ENCODE measurements at places on chromosomes 1 and 21. TPM values are rescaled to one million over a fixed set of nuclear protein-coding genes. Genes with fewer than 3 reads are reported as not detected.

The SPRR2G gene
- polyA plus RNA-seq: not detected

The TMPRSS2 gene
- polyA plus RNA-seq: not detected

The KDM5B gene
- polyA plus RNA-seq: 50.6 TPM

The POU3F1 gene
- 1.2 TPM for polyA plus RNA-seq

The UTP11 gene
- polyA plus RNA-seq: 97.3 TPM

The CELA2B gene
- polyA plus RNA-seq: 3.2 TPM

The RSPH1 gene
- 0.34 TPM for polyA plus RNA-seq

The TSACC gene
- polyA plus RNA-seq: 0.78 TPM

The DENND2D gene
- polyA plus RNA-seq: 3.7 TPM

The PTPRC gene
- 4.8 TPM for polyA plus RNA-seq

The MAB21L3 gene
- polyA plus RNA-seq: not detected

The CDK18 gene
- polyA plus RNA-seq: 11.7 TPM

The PEX11B gene
- 27.3 TPM for polyA plus RNA-seq

The TMEM125 gene
- not detected for polyA plus RNA-seq

The RIMS3 gene
- polyA plus RNA-seq: 0.41 TPM

The FCRL3 gene
- polyA plus RNA-seq: 0.58 TPM

GRCh38 chr1:245790441-245790840, 635.7 kb downstream of the KIF26B start:
- DNase-seq: no peak

- no peak for DNase-seq
These were observed 59.6 kb upstream of the OLIG2 start for GRCh38 chr21:32966120-32966519.

DNA sequence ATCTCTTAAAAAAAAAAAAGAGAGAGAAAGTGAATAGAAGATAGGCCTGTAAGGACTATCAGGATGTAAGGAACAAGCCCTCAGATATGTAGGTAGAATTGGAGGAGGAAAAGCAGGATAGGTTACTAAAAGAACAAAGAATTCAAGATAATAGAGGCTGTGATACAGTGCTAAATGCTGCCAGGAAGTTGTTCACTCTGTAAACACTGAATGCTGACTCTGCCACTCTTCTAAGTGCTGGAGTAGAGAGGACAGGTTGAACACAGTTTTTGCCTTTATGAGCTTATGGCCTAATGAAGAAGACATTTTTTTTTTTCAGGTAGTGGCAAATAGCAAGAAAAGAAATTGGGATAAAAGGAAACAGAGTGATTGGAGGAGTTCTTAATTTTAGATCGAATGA, 90.6 kb upstream of the ZNF678 start:
- no peak for DNase-seq

DNA sequence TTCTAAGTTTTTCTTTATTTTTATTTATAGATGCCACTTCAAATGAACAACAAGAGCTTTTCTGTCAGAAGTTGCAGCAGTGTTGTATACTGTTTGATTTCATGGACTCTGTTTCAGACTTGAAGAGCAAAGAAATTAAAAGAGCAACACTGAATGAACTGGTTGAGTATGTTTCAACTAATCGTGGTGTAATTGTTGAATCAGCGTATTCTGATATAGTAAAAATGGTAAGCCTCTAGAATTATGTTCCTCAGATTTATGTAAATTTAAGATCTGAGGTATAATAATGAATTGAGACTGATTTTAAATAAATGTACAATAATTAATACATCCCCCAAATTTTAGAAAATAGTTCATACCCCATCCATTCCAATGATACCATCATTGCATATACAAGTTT, 43.9 kb downstream of the PPP2R5A start:
- no peak for DNase-seq

DNA sequence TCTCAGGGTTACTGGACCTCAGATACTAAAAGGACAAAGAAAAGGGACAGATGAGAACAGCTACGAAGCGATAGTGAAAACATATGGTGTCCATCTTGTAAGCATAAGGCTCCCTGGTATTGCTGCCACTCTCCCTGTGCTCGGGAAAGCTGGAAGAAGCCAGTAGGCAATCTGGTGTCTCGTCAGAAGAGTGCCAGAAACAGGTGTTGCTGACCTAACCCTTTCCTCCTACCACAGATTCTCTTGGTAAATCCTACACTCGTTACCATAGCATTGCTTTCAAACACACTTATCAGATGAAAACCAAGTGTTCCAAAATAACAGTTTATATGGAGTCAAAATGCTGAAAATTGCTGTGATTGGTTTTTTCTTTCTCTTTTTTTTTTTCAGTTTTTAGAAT, 146.3 kb downstream of the NRIP1 start:
- DNase-seq: peak; percentile 36

GRCh38 chr1:201376464-201377374, 761 bp downstream of the TNNT2 start:
- no peak for DNase-seq

DNA sequence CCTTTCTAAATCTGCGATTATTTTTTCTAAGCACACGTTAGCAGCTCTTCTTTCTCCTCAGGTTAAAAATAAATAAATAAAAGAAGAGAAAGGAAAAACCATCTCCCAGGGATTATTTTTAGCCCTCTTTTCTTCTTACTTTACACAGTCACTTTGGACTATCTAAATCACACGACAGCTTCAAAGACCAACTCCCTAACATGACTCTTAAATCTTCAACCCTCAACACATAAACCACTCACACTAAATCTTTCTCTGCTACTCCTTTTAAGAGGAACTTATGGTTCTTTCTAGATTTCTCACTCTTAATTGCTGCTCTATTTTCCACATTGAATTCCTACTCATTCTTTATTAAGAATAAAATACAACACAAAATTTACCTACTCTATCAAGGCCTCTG, 1095.0 kb upstream of the B3GALT2 start:
- no peak for DNase-seq

GRCh38 chr1:162710345-162710744, 78.1 kb downstream of the DDR2 start:
- DNase-seq: no peak

GRCh38 chr1:193486671-193487229, 300.3 kb upstream of the B3GALT2 start:
- no peak for DNase-seq

DNA sequence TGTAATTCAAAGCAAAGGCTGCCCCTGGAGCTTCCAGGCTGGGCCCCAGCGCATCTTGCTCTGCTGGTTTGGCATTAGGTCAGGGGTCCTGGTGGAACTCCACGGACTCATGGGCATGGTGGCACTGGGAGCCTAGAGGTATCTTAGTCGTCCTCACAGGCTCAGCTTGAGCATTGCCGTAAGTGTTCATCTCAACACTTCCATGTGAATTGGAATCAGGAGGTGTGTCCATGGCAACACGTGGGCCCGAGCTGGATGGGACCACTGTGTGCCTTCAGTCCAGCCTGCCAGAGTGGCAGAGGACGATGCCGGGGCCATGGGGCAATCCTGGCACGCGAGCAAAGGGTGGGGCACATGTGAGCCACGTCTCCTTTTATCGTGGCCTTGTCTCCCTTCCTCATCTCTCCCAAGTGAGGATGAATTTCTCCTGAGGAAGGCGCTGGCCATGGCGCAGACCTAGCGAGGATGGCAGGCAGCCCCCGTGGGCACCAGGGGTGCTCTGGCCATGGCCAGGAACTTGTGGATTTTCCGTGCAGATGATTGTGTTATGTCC, 47.0 kb downstream of the AGPAT3 start:
- DNase-seq: no peak

DNA sequence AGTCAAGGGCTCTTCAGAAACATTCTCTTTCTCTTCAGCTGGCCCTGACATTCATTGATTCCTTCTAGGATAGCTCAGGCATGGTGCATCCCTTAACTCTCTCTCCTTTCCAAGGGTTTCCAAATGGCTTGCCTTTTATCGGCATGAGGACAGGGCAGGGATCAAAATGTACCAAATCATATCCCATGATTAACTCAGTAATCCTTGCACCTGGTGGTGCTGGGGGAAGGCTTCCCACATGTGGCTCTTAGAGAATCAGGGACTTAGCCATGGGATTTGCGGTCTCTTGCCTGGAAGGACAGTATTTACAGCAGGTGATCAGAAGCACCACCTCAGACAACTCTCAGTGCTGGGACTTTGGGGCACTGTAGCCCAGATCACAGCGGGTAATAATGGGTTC, 46.2 kb upstream of the EDEM3 start:
- DNase-seq: no peak

- no peak for DNase-seq
These were observed 121.9 kb upstream of the JUN start for GRCh38 chr1:58905628-58906221.

GRCh38 chr1:54399765-54400164, 6.4 kb downstream of the SSBP3 start:
- no peak for DNase-seq

- no peak for DNase-seq
These were observed 558.2 kb upstream of the USP24 start for GRCh38 chr1:55773211-55773940.

DNA sequence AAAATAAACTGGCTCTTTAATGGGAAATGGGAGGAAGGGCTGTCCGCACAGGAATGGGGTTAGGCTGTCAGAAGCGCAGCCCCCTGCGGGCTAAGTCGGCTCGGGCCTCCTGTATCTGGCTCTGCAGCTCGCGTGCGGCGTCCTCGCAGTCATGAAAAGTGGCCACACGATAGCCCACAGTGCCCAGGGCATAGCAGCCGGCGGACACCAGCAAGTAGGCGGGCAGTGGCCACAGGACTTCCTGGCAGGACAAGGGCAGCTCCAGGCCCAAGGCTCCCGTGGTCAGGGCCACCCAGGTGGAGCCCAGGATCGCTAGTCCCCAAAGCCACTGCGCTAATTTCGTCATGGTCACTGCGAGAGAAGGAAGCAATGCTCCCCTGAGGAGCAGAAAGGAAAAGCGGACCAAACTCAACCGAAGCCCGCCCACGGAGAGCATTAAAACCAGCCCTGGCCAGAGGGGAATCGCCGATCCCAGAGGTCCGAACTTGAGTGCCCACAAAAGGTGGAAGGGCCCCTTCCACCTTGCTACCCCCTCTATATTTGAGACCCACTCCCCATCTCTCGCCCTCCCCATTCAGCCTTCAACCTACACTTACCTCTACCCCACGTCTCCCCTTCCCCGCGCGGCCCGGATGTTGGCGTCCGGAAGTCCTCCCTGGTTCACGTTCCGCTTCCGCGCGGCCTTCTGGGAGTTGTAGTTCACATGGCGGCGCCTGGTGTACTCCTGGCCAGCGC, at the start of gene DPM3:
TSS of gene DPM3 (minus strand) at position 637 of the 735 bp plus-strand sequence. CDS start at position 346, 291 bp downstream.
- DNase-seq: peak; percentile 95

GRCh38 chr1:31812158-31812829, 3.5 kb downstream of the SPOCD1 start:
- DNase-seq: no peak

DNA sequence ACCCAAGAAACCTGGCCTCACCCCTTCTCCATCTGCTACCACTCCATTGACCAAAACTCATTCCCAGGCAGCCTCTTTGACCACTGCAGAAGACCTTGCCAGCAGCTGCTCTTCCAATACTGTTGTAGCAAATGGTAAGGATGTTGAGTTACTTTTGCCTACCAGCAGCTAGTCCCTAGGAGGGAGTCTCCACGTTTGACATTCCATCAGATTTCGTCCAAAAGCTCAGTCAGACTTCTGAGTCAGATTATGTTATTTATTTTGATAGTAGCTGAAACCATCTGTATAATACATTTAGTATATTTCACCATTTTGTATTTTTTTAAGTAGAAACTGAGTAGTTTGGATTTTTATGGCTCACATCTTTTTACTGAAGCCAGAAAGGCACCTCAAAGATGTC, 51.5 kb upstream of the WNT2B start:
- DNase-seq: peak; percentile 33

- peak; percentile 51 for DNase-seq
These were observed 7.4 kb downstream of the LHX9 start for GRCh38 chr1:197924516-197925123.

DNA sequence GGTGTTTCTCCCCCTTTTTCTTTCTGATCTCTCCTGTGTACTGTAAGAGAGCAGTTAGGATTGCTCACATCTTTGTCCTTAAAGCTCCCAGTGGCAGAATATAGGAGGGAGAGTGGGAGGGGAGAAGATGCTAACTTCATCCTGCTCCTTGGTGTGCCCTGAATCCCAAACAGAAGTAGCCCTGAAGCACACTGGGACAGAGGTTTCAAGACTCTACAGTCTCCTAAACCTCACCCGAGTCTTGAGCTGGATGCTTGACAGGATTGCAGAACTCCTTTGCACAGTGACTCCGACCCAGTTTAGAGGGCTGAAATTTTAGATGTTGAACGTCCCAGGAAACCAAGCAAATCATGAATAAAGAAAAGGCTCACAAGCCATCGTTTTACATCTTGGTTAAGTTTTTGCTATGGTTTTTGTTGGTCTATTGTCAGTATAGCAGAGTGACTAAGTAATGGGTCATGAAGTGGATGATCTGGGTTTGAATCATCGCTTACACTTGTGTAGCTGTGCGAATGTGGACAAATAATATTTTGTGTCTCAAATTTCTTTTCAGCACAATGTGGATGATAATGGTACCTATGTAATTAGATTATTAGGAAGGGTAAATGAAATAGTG, 37.5 kb downstream of the XCL2 start:
- DNase-seq: no peak

GRCh38 chr1:40096977-40097782, at the start of gene PPT1:
Gene PPT1 (minus strand): TSS chr1:40097252. CDS start chr1:40097238, 14 bp downstream.
- peak; percentile 57 for DNase-seq

GRCh38 chr1:85313888-85314696, 37.7 kb upstream of the BCL10 start:
- no peak for DNase-seq

GRCh38 chr1:239418681-239419080, 32.3 kb downstream of the CHRM3 start:
- DNase-seq: no peak

DNA sequence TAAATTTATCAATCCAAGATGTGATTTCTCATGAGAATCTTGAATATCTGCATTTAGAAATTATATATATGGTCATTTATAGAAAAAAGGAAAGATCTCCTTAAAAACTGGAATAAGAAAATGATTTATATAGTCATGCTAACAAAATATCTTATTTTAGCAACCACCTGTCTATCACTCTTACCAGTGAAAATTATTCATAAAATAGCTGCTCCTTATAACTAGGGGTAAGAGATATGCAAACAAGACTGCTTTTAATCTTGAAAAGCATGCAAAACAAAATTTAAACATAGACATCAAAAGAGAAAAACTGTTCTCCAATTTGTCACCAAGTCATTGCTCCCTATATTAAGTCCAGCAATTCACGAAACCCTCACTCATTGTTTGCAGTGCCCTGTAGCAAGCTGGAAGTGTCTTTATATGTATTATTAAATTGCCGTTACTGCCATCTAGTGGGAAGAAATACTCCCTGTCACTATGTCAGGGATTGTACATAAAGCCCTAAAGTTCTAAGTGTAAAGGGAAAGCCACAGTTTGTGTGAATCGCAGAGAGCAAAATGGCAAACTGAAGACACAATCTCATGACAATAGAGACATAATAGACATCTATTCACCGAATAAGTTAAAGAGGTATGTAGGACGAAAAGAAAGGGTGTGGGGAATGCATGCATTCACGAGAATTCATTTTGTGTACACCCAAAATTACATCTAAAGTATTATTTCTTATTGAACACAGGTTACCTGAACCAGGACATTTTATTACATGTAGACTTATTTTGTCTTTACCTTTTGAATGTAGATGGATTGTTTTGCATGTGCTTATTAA, 600.5 kb downstream of the USP25 start:
- peak; percentile 85 for DNase-seq

GRCh38 chr1:165699577-165699976, 1.2 kb upstream of the ALDH9A1 start:
- no peak for DNase-seq
